ENCODE measurements at places on chromosomes 12 and 14. TPM values are rescaled to one million over a fixed set of nuclear protein-coding genes. Genes with fewer than 3 reads are reported as not detected.

The FAM216A gene
- 11.0 TPM for total RNA-seq

The B4GALNT1 gene
- 5.2 TPM for total RNA-seq

The NKX2-1 gene
- not detected for total RNA-seq

The CTSG gene
- total RNA-seq, result not detected

The KLHL33 gene
- 0.43 TPM for total RNA-seq

The SLC2A14 gene
- 0.32 TPM for total RNA-seq
